ENCODE measurements at places on chromosomes 2 and 18. TPM values are rescaled to one million over a fixed set of nuclear protein-coding genes. Genes with fewer than 3 reads are reported as not detected.

DNA sequence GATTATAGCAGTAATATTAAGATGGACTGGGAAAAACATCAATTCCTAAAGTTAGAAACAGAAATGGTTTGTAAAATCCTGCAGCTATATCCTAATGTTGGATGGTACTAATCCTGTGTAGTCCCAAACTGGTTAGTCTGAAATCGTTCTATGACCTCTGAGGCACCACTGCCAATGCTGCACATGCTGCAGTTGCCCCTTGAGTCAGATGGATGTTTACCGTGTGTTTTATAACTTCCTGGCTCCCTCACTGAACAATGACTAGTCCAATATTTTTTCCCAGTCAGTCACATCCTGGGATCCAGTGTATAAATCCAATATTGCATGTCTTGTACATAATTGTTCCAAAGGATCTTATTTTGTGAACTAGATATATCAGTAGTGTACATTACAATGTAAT lies 226.7 kb upstream of the PKDCC start:
- no peak for DNase-seq

GRCh38 chr2:46771309-46771708 lies 144.3 kb downstream of the MCFD2 start:
- no peak for DNase-seq

DNA sequence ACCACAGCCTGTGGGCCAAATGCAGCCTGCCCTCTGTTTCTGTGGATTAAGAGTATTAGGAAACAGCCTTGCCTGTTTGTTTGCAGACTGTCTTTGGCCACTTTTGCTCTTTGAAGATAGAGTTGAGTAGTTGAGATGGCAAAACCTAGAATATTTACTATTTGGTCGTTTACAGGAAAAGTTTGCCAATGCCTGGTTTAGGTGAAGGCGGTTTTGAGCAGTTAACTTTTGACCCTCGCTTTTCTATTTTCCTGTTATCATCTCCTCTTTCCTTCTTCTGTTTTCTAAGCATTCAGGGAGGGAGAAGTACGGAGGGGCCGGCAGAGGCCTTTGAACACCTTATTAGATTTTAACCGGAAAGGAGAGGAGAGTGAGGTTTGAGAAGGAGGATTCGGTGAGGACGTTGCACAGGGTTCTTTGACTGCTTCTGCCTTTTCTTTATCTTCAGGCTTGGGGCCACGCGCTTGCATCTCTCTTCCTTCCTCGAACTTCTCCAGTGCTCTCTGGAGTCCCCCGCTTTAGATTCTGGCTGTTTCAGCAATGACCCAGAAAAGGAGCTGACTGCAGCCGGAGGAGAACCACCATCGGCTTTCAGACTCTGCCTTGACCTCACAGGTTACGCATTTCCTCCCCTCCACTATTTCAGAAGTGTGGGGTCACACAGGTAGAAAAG lies 39.2 kb downstream of the IL1R2 start:
- no peak for DNase-seq

DNA sequence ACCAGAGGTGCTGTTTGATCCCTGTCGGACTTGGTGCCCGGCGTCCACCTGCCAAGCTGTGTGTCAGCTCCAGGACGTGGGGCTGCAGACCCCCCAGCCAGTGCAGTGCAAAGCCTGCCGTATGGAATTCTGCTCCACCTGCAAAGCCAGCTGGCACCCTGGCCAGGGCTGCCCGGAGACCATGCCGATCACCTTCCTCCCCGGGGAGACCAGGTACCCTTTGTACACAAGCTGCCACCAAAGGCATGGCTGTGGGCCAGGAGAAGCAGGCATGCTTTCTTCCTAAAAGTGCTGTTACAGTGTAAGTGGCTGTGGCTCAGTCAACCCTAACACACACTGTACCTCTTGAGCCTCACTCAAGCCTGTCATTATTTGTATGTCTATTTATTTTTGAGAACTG lies 103.3 kb downstream of the RNF144A start:
- no peak for DNase-seq

GRCh38 chr2:196590286-196590685 lies 49.2 kb upstream of the CCDC150 start:
- no peak for DNase-seq

DNA sequence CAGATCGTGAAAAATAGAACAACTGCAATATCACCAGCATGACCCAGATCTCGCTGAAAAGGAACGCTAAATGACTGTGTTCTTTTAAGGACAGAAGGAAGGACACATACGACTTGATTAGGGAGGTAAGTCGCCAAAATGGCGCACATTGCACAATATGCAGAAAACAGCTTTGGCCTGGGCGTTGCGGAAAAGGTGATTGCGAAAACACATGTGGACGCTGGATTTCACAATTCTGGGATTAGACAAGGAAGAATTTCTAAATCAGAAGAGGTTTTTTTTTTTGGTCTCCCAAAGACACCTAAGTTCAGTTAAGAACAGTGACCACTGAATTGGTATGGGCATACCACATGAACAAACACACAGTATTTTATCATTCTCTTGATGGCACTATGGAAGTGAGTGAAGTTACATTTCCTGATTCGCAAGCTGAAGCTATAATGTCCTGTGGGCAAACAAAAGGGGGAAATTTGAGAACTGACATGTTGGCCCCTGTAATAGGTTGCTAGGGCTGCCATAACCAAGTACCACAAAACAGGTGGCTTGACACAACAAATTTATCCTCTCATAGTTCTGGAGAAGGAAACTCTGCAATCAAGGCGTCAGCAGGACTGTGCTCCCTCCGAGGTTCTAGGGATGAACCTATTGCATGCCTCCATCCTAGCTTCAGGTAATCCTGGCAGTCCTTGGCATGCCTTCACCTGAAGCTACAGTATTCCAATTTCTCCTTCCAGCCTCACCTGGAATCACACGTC lies 25.8 kb upstream of the ERICH2 start:
- DNase-seq: no peak

DNA sequence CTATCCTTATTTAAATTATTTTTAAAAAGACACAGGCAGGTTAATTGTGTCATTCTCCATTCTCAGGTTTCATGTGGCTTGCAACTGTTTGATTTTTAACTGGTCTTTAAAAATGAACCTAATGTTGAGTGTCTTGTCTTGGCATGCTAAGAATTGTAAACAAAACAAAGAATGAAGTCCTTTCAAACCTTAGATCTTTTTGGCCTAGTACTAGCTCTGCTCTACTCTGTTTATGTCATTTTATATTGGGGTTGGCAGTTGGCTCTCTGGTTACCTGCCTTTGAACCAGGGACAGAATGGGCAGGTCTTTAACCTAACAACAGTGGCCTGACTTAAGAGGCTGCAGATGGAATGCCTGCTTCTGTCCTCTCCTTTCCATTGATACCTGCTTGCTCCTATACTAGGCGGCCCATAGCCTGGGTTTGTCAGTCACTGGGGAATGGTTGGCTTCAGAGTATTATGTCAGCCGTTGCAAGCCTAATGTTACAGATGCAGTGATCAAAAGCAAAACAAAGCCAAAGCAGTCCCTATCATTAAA lies 85.5 kb downstream of the MTA3 start:
- DNase-seq: no peak

- DNase-seq: no peak
Measured at GRCh38 chr18:56574861-56575260, 63.5 kb downstream of the TXNL1 start.

NYAP2 gene
- 0.05 TPM for total RNA-seq

APLF gene
- total RNA-seq: 5.7 TPM

GRCh38 chr18:36349552-36349951 lies 52.0 kb downstream of the FHOD3 start:
- DNase-seq: no peak

- DNase-seq: peak; percentile 45
Measured at GRCh38 chr18:77059294-77059916, 73.2 kb downstream of the MBP start.

DNA sequence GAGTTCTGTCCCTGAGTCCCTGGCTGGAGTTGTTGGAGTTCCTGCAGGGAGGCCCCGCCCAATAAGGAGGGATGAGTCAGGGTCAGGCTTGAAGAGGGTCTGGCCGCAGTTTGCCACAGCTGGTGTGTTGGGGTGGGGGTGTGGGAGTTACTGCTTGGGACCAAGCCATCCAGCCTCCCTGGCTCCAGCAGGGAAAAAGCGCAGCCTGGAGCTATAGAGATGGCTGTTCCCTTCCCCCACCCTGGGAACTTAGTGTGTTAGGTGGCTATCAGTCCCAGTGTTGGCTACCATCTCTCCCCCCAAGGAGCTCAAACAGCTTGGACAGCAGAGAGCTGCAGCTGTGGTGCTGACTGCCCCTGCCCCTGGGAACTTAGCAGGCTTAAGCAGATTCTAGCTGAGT lies 13.2 kb upstream of the TANK start:
- DNase-seq: no peak

FRZB gene
- total RNA-seq: not detected

REG1B gene
- not detected for total RNA-seq

DNA sequence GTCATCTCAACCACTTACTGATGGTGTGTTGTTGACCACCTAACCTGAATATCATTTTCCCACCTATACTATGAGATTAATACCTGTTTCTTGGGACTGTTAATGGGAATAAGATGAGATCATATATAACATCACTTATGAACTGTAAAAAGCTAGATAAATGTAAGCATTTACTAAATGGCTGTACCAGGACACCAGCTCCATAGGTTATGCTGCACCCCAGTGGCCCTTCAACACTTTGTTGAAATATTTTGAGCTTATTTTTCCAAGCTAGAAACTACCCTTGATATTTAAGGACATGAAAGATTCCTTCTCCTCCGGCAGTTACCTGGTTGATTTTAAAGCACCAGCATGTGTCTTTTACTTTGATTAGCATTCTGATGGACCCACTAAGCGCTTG lies 138.0 kb upstream of the CDCA7 start:
- DNase-seq: no peak

ST6GAL2 gene
- total RNA-seq: not detected

GRCh38 chr2:237072067-237072931 lies 13.4 kb upstream of the COPS8 start:
- DNase-seq: peak; percentile 64

All from activated T-cell treated with anti-CD3 and anti-CD28 coated beads, Interleukin-2, amount 50 U/mL, for 72 hours (primary cell).